ENCODE measurements at places on chromosomes 5 and 9.
A peak's percentile ranks its signal among the peaks of the same experiment; 100 is the strongest.

GRCh38 chr5:170152767-170153166 is 47.1 kb downstream of the FOXI1 start:
- no peak for DNase-seq

DNA sequence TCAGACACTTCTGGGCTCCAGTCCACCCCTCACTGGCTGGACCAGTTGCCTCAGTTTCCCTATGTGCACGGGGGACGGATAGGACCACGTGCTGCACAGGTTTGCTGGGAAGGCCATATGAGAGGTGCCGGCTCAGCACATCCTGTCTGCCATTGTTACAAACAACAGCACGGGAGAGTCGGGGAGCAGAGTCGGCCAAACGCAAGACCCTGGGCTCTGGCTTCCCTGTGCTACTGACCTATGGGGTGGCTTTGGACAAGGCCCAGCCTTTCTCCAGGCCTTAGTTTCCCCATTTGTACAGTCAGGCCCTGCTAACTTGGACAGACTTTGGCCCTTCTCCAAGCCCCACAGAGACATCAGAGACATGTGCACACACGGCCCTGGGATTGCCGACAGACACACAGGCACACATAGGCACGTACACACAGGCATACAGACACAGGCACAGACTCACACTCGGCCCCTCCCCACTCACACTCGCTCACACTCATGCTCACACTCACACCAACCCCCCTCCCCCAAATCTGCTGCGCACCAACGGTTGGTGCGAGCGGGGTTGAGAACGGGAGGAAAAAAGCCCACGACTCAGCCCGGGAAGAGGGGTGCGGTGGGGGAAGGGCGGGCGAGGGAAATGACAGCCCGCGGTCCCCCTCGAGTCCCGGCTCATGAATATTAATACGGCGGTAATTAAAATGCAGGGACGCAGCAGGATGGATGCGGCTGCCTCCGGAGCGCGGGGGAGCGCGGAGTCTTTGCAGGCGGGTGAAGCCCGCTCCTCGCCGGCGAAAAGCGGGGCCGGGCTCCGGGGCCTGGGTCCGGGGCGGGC is 133.0 kb downstream of the C9orf50 start:
- DNase-seq = peak; percentile 51

DNA sequence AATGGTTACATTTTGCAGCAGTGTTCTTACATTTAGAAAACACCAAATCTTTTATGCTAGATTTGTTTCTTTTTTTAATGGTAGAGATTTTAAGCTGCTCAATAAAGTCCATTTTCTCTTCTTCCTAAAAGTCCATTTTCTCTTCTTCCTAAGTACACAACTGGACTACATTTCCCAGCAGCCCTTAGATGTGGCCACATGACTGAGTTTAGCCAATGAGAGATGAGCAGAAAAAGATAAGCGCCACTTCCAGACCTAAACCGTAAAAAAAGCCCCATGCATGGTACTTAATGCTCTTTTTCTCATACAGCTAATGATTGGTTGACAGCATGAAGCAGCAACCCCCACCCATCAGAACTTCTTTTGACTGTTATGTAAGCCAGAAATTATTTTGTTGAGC is 206.7 kb downstream of the FAM114A2 start:
- DNase-seq = no peak

GRCh38 chr5:57598756-57599155 is 116.1 kb upstream of the ACTBL2 start:
- DNase-seq = no peak

DNA sequence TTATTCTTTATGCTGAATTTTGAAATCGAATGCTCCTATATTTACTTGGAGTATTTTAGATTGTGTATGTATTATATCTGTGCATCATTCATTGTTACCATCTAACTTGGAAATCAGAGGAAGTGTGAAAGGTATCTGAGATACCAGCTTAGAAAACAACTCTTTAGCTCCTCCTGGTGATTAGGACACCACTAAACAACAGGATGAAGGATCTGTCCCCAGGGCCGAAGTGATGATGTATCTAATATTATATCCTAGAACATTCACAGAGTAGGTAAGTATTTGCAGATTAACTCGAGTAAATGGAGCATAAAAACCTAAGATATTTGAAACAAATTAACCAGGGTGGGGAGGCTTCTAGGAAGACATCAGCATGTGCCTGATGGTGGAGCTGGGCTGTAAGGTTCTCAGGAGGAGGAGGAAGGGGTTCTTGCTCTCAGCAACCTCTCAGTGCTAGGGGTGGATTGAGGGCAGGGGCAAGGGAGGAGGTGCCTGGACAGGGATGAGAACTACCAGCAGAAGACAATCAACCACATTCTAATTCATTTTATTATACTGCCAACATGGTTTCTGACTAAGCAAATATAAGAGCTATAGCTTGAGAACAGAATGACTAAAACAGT is 2.6 kb upstream of the NFIL3 start:
- no peak for DNase-seq

Data from head of caudate nucleus (tissue), 42 donors.